ENCODE measurements at places on chromosomes 16 and 17. TPM values are rescaled to one million over a fixed set of nuclear protein-coding genes. Genes with fewer than 3 reads are reported as not detected.
A peak's percentile ranks its signal among the peaks of the same experiment; 100 is the strongest.

PIPOX gene
- total RNA-seq = 1.2 TPM

GRCh38 chr16:77277141-77277540 lies 77.9 kb downstream of the SYCE1L start:
- no peak for DNase-seq

DNA sequence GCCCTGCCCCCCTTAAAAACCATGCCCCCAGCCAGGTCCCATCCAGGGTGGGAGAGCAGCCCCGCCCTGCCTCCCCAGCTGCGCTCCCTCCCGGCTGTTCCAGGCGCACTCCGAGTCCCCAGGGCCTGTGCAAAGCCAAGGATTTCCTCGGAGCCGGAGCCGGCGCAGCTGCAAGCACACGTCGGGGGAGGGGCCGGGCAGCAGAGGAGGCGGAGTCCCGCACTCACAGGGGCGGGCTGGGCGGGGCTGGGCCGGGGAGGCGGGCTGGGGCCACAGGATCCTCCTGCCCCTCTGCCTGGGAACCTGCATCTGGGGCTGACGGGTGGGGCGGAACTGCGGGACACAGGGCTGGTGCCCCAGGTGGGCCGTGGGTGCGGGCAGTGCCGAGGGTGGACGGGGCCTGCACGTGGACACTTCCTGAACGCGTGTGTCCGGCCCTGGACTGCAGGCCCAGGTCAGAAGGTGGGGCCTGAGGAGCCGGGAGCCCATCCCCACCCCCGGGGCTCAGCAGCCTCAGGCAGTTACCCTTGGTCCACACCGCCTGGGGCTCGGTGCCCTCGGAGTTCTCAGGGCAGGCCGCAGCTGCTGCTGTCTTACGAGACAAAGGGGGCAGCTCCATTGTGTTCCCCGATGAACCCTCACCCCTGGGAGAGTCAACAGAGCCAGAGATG lies 24.0 kb upstream of the SSTR5 start:
- DNase-seq = no peak

- DNase-seq = no peak
Observed at GRCh38 chr16:72963533-72964315, 84.2 kb downstream of the ZFHX3 start.

DNA sequence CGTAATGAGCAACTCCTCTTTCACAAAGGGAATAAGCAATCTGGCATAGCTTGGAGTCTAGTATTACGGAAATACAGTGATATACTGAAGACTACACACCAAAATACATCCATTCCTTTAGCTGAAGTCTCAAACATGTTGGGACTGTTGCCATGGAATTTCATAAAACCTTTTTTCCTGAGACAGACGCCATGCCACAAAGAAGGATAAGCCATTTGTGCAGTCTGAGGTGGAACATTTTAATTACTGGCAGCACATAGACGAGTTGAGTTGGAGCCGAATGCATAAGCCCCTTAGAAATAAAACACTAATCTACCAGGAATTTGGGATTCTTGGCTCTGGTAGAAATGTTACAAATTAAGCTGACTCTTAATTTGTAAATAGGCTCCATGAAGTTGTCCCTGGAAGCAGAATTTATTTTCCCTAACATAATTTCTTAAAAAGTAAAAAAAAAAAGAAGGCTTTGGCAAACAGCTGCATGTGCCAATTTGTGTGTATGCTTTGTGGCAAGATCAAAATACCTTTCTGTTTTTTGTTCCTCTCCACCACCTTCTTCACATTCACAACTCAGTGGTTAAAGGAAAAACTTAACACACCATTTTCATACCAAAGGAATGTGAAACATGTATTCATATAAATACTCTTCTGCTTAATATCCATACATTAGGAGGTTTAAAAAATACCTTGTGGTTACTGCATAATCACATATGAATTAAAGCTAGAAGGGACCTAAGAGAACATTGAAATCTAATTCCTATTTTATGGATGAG lies 25.5 kb downstream of the GRB7 start:
- peak; percentile 24 for DNase-seq

DNA sequence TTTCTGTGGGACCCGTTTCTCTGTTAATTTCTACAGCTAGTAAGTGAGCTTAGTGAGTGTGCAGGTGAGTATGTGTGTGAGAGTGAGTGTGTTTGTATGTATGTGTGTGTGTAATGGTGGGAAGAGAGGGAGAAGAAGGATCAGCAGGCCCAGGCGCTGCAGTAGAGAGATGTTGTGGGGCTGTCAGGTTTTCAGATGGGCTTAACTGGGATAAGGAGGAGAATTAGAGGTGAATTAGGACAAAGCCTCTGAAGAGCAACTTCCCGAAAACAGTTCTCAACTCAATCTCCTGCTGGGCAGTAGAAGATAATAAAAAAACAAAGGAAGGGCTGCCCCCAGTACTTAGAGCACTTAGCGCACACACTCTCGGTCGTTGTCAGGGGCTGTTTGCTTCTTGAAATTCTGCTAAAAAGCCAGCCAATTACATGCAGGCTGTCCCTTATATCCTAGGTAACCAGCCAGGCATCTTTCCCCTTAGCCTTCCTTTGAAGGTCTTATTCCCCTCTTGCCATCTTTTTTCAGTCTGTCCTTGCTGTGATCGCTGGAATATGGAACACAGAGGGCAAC lies 63.4 kb downstream of the CLEC16A start:
- no peak for DNase-seq

Data from mammary epithelial cell (primary cell).